ENCODE measurements at places on chromosomes 1 and 21. TPM values are rescaled to one million over a fixed set of nuclear protein-coding genes. Genes with fewer than 3 reads are reported as not detected.

The LRRC39 gene
- total RNA-seq = 1.3 TPM

DNA sequence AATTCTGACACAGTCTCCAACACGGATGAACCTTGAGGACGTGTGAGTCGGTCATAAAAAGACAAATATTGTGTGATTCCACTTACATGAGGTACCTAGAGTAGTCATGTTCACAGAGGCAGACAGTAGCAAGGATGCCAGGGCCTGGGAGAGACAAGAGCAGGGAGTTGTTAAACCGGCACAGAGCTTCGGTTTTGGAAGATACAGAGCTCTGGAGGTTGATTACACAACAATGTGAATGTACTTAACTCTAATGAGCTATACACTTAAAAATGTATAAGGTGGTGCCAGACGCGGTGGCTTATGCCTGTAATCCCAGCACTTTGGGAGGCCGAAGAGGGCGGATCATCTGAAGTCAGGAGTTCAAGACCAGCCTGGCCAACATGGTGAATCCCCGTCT lies 37.8 kb upstream of the NEK2 start:
- DNase-seq = no peak

- DNase-seq = no peak
Measured at GRCh38 chr1:223410036-223410435, 16.8 kb downstream of the CCDC185 start.

DNA sequence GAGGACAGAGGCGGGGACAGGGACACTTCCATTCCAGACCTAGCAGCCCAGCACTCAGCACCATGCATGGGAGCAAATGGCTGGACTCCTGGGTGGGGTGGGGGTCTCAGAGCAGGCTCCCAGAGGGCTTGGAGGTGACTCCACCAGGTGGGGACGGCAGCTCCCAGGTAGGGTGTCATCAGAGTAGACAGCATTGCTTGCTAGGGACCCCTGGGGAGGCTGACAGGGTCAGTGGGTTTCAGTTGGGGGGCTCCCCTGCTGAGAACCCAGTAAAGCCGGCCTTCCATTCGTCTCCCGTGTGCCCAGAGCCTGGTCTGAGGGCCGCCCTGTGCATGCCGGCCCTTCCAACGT lies 4.8 kb upstream of the GJC2 start:
- DNase-seq = no peak

- peak; percentile 36 for DNase-seq
Measured at GRCh38 chr1:64470665-64471217, 812 bp downstream of the CACHD1 start.

- no peak for DNase-seq
Measured at GRCh38 chr21:46250146-46250725, 21.7 kb upstream of the LSS start.

DNA sequence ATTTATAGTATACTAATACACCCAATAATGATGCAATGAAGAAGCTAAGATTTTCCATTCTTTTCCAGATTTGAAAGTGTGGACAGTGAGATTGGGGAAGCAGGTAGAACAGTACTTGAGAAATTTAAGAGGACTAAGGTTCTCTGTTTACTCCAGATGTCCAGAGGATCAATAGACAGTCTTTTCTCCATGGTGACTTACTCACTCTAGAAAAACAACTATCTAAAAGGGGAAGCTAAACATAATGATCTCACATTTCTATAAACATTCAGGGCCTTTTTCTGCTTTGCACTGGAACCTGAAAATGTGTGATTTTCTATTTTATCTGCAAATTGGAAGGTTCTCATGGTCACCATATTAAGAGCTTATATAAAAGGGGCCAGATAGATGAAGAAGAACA lies 93.9 kb upstream of the ZBTB18 start:
- DNase-seq = no peak

DNA sequence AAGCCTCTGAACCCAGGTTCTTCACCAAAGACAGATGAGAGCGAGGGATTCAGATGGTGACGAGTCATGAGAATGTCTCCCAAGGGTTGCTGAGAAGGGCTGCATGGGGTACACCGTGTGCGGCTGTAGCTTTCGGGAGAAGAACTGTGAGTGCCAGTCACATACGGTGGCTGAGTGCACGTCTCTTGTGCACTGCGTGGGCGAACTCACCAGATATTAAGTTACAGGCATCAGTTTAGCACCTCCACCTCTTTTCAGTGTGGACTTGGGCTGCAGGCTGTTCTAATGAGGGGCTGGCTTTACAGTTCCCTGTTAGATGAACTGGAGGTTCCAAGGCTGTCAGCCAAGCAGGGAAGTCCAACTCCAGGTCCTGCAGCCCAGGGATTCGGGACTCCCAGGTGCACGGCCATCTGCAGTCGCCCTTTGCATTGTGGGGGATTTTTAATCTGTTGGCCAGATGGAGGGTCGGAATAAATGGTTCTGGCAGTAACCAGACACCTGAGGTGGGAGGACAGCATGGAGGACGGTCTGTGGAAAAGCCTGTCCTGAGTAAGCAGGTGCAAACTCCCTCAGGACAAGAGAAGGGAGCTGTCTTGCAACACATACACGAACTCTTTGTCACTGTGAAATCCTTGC lies 26.5 kb upstream of the AVPR1B start:
- no peak for DNase-seq

DNA sequence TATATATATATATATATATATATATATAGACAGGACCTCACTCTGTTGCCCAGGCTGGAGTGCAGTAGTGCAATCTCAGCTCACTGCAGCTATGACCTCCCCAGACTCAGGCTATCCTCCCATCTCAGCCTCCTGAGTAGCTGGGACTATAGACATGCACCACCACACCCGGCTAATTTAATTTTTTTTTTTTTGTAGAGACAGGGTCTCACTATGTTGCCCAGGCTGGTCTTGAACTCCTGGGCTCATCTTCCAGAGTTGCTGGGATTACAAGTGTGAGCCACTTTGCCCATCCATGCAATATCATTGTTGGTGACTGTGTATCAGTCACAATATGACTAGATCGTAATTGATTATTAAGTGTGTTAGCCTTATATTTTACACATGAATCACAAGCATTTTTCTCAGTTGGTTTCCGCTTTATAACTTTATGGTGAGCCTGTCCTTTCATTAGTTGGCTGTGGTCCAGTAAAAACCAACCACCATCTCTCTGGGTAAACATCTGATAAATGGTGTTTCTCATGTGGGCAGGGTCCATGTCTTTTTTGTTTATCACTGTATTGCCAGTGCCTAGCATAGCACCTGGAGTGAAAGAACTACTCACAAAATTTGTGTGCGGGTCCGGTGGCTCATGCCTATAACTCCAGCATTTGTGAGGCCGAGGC lies 63.6 kb downstream of the MYOM3 start:
- DNase-seq = no peak

DNA sequence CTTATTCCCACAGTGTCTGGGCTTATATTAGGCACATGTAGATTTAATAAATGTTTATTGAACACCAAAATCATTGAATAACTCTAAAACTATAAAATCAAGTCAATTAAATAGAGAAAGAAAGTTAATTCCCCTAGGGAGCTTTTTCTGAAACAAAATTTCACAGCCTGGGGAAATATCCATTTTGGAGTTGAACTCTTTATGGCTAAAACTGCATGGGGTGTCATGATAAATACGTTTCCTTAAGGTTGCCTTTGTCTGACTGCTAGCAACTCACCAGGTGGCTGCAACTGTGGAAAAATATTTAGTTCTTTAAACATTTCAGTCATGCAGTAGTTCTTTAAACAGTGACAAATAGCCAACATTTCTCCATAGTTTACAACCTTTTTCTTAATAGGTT lies 496.1 kb downstream of the LRRIQ3 start:
- no peak for DNase-seq

DNA sequence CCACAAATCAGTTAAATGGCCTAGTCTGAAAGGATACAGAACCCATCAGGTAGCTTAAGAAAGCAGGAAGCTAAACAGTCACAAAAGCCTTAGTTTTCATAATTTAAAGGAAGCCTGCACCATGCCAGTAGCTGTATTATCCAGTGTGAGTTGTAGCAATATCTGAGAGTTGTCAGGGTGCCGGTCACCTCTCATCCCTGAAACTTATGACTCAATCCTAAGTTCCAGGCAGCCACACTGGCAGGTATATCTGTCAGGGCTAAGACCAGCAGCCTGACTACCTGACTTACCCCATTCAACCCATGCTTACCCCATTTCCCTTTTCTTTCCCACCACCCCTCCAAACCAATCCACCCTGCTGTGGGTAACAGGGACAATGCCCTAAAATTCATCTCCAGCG lies 37.8 kb upstream of the LPAR3 start:
- no peak for DNase-seq

Data from neural crest cell (in vitro differentiated cells).